Cardiac septum (tissue), 1 donor: ENCODE measurements at places on chromosomes 6 and 20.

GRCh38 chr6:24599686-24600399 is 46.1 kb downstream of the KIAA0319 start:
- DNase-seq = no peak

DNA sequence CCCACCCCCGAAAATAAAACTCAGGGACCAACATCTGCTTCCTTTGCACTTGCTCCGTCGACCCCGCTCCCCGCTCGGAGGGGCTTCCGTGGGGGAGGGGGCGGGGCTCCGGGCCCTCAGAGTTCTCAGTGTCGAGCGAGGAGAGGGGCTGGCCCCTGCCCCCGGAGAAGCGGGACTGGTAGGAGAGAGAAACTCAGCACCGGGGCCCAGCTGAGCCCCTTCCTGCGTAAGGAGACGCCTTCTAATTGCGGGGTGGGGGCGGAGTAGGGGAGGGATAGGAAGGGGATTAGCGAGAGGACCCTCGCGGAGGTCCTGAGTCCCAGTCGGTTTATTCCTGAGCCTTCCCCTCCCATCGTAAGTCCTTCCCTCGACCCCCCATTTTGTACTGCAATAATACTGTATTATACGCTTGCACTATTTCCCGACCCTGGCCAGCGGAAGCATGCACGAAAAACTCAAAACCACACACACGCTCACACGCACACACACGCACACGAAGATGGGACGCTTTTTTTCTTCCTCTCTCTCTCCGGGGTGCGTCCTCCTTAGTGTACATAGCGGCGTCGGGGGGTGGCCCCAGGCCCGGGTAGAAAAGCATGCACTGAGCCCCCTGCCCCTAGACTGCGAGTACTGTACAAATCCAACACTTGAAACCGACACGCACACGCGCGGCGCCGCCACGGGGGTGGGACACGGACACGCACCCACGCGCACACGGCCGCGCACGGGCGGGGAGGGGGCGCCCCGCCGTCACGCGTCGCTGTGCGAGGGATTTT is 22.1 kb upstream of the SLC22A7 start:
- no peak for DNase-seq

DNA sequence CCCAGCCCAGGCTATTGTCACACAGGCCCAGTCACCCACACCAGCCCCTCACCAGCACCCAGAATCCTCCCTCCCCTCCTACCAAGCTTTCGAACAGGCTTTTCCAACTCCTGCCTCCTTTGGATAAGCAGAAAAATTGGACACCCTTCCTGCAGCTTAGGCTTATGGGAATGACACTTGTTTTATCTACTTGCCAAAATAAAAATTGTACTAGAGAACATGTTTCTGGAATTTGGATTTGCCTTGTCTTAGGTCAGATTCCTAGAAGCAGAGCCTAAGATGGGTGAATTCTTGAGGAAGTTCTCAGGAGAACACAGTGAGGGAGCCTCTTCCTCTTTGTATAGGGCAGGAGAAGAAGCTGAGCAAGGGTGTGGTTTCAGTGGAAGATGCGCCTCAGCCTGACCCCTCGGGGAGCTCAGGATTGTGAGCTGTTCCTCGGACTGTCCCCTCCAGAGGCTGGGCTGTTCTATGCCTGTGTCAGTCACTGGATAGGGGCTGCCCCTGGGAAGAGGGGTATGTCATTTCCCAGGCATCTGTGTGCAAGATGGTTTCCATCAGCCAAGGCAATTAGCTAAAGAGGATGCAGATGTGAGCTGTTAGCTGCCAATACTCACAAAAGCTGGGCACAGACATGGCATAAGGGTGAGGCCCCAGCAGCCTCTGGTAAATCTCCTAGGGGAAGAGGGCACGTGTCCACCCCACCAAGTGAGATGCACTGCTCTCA is 33.9 kb downstream of the ITPR3 start:
- no peak for DNase-seq

DNA sequence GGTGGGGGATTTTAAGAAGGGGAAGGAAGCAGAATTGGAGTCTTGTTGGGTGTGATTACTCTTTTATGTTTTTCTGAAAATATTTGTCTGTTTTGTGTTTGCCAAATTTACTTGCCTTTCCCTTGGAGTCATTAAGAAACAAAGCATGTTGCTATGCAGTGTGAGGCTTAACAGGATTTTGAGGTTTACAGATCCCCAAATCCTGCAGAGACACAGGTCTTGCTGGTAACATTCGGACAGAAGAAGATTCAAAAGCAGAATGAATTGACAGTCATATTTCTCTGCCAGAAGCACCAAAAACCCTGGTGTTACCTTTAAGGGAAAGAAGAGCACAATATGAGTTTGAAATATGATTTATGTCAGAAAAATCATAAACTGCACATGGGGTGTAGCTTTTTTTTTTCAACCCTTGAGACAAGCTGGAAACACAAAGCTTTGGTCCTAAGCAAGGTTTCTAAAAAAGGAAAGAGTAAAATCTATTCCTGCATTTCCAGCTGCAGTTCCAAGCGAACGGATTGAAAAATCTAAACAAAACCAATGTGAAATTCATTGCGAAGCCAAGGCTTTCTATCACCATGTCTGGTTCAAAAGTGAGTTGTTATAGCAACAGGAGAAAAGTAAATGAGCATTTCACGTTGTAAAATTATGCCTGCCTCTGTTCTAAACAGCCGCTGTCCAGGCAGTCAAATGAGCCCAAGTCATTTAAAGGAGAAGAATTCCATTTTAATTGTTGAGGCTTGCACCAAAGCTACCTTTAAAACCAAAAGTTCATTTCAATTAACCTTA is 358.9 kb upstream of the SASH1 start:
- DNase-seq = no peak

GRCh38 chr6:39769012-39769411 is 23.2 kb upstream of the DAAM2 start:
- no peak for DNase-seq

GRCh38 chr6:144544266-144544830 is 259.2 kb downstream of the UTRN start:
- DNase-seq = no peak

DNA sequence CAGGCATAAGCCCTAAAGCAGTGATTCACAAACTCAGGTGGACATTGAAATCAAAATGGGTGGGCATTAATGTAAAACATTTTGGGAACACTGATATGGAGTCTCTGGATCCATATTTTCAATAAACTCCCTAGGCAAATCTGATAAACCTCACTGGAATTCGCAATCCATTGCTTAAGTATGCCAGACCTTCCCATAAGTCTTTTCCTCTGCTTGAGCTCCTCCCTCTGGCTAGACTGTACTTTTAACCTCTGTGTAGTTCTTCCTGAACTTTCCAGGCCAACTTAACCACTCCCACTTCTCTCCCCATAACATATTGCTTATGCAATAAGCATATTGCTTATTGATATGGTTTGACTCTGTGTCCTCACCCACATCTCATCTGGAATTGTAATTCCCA is 629.7 kb upstream of the IMPG1 start:
- DNase-seq = no peak

GRCh38 chr6:3280091-3280490 is 21.3 kb downstream of the PSMG4 start:
- peak; percentile 20 for DNase-seq

- DNase-seq = no peak
These were observed 82.3 kb upstream of the CLDN20 start for GRCh38 chr6:155181498-155181897.

- no peak for DNase-seq
These were observed 70.2 kb downstream of the RCAN2 start for GRCh38 chr6:46420921-46421638.

DNA sequence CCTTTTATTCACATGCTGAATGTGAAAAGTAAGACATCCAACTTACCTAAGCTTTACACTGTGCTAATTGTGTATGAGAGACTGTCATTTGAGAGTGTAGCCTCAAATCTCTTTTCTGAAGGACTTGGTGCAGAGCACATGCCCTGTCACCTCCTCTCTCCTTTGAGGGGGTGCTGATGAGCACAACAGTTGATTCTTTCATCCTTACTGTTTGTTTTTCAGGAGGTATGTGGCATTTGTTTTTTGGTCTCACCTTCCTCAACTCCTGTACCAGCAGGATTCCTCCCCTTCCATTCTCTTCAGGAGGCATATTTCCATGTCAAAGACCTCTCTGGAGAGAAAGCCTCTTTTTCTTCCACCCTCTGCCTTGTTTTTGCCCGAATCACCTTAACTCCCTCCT is 252.6 kb upstream of the CITED2 start:
- no peak for DNase-seq
